ENCODE measurements at places on chromosomes 16 and 17.

DNA sequence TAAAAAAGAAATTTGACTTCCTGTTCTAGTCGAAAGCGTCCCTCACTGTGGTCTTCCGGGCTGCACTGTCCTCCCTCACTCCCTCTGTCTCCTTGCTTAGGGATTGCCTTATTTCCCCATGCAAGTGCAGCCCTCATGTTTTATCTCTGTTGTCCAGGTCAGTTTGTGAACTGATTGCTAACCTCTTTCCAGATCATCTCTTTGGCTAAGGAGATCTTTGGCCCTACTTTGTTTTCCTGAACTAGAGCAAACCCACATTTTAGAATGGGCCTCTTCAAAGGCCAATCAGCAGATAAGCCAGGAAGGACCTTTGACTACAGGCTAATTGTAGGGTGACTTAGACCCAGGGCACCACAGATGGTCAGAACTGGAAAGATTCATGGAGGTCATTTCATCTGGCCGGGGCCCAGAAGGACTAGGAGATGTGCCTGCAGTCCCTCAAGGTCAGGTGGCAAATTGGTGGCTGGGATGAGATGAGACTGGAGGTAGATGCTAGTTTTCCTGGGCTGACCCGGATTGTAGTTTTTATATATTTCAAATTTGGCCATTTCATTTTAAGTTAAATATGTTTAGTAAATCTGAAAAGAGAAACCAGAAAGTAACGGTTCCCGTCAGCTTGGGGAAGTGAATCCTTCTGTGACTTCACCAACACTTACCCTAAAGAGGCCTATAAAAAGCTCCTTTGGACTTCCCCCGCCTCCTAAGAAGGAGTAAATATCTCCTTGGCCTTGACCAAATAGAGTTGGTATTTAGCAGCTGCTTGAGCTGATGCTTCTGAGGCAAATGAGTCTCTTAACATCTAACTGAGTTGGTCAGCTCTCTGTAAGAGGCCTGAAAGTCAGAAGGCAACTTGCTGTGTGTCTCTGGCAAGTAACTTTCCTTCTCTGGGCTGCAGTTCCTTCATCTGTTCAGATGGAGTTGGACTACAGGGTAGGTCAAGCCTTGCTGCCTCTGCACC, 6.2 kb upstream of the SLC25A19 start:
- peak; percentile 34 for DNase-seq

DNA sequence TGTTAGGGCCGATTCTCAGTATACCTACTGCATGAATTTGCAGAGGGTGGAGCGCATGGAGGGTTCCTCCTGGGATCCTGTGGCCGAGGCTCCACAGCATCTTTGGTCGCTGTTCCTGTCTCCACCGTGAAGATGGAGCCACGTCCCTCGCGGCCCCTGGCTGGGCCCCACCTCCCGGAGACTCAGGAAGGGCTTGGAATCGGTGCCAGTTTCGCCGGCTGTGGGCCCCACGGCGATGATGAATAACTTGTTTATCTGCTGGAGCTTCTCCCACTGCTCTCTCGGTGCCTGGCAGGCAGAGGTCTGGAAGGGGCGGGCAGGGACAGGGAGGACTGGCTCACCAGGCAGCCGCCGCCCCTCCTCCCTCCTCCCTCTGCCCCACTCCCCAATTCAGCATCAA, 8.1 kb downstream of the SLC5A11 start:
- DNase-seq, result peak; percentile 60

DNA sequence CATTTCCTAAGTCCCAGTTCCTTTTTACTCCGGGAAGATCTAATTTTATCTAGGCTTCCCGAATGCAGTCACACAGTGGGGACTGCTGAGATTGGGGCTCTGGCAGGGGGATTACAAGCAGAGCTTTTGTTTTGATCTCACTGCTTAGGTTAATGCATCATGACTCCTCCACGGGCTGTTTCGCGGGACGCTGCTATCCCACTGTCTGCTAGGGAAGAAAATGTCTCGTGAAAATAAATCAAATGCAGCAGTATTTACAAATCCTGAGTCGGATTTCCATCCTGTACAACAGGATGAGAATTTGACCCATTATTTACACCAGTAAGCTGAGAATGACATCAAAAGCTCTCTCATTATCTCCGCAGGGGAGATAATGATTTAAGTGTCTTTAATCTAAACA, 83.8 kb downstream of the CDH11 start:
- peak; percentile 84 for DNase-seq

DNA sequence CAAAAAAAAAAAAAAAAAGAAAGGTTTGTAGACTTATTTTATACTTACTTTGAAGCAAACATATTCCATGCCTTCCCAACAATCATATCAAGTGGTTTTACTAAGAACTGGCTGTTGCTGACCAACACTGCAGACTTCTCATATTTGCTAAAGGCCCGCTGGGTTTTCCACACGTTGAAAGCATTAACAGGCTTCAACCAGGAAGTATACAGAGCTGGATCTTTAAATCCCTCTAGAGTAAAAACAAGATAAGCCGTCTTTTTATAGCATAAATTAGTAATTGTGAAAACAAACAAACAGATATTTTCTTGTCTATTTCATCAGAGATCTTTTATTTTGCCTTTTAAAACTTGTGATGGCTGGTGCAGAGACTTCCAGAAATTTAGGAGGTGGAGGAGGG, 29.1 kb downstream of the TUBD1 start:
- no peak for DNase-seq

All from umbilical cord (tissue), 2 donors.